ENCODE measurements at places on chromosomes 4 and X.
A peak's percentile ranks its signal among the peaks of the same experiment; 100 is the strongest.

- DNase-seq: no peak
These were observed 3.0 kb downstream of the ZIC3 start for GRCh38 chrX:137568741-137569469.

GRCh38 chr4:186144198-186144945, 39.9 kb downstream of the FAM149A start:
- peak; percentile 17 for DNase-seq

DNA sequence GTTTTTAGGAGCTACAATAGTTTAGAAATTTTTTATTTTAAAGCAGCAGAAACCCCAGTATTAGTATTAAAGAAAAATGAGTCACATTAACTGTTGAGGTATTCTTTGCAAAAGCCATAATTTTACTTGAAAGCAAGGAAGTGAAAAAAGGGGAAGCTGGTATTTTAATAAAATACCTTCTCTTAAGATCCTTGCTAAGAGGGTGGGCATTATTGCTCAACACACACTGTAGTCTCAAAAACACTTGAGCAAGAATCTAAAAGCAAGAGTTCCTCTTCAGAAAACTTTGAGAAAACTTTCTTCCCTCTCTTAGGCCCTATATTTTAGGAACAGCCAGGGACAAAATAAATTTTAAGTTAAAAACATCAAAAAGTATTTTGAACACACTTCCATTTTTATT, 259.4 kb upstream of the DIAPH2 start:
- no peak for DNase-seq

DNA sequence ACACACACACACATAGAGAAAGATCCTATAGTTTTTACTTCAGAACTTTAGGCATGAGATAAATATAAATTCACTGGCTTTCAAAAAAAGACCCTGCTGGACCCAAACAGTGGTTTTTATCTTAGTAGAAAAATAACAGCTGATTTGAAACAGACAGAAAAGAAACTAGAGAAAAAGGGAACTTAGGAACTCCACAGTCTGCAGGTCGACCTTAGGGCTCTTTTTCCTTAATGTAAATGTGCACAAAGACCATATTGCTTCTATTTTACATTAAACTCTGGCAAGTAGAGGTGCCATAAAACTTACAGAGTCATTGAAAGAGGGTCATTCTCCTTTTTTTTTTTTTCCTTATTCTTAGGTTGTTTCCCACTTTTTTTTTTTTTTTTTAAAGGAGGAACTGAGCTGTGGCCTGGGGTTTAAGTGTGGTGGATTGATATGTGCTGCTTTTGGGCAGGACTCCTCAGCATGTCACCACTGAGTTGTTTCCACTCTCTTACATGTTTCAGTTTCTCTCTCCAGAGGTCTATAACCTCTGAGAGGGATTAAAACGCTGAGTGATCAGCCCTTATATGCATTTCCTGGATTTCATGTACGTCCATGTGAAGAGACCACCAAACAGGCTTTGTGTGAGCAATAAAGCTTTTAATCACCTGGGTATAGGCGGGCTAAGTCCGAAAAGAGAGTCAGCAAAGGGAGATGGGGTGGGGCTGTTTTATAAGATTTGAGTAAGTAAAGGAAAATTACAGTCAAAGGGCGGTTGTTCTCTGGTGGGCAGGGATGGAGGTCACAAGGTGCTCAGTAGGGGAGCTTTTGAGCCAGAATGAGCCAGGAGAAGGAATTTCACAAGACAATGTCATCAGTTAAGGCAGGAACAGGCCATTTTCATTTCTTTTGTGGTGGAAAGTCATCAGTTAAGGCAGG, 70.8 kb upstream of the PACRGL start:
- no peak for DNase-seq

Data from HT1080 (cell line).